ENCODE measurements at places on chromosomes 12 and 14.

- DNase-seq = no peak
These were observed 617 bp upstream of the MGP start for GRCh38 chr12:14886271-14886670.

GRCh38 chr14:96741151-96741977 is 55.8 kb upstream of the VRK1 start:
- peak; percentile 6 for DNase-seq

- DNase-seq = no peak
These were observed 75.0 kb downstream of the TGFB3 start for GRCh38 chr14:75906680-75907280.

DNA sequence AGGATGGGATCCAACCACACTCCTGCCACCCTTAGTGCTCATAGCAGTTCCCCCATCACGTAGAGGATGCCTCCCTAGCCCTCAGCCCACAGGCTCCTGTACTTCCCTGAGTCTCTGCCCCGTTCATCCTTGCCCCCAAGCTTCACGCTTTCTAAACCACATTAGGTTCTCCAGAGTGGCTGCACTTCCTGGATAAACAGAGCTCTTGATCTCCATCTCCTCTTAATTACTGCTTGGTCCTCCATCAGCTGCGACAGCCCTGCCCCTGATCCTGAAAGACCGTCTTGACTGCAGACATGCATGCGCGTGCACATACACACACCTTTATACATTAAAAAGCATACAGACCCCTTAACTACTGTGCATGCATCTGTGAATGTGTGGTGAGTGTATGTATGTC is 530.0 kb downstream of the BCL11B start:
- DNase-seq = no peak

- peak; percentile 64 for DNase-seq
These were observed at the start of gene PPP2R5C for GRCh38 chr14:101761032-101761880. Gene PPP2R5C, plus strand, starts transcription at chr14:101761709. Its CDS starts 185 bp downstream, at chr14:101761894.

DNA sequence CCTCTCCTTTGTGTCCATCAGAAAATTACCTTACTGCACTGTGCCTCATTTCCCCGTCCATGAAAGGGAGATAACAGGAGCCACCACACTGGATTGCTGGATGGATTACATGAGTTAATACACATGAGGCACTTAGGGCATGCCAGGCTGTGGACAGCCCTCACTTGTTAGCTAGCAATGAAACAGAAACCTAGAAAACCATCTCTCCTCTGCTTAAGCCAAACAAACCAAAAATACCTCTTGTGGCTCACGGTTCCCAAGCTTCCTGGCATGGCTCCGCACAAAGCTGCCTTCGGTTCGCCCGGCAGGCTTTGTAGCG is 660 bp upstream of the HCFC2 start:
- DNase-seq = no peak

GRCh38 chr12:131478468-131478867 is 232.4 kb upstream of the SFSWAP start:
- DNase-seq = no peak

DNA sequence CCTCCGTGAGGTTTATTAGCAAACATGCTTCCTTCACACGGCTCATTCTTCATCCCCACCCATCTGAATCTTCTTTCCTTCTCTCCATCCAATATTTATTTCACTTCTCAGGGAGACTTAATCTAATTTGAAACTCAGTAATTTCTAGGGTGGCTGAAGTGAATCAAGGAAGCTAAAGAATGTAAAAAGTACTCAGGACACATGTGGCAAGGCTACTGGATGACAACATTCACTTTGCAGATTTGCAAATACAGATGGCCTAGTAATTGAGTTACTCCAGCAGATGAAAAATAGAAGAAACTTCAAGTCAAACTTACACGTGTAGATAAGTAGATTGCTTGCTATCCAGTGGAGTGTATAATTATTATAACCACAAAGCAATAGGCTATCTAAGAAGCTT is 15.4 kb upstream of the BEST3 start:
- DNase-seq = no peak

- DNase-seq = no peak
These were observed 300.4 kb downstream of the SNAPC1 start for GRCh38 chr14:62062645-62063044.

- DNase-seq = peak; percentile 56
These were observed 442.4 kb upstream of the MGAT4C start for GRCh38 chr12:86698641-86698980.

- DNase-seq = no peak
These were observed 621 bp upstream of the TMEM117 start for GRCh38 chr12:43835264-43835655.

- no peak for DNase-seq
These were observed 192.4 kb downstream of the PELI2 start for GRCh38 chr14:56310643-56311042.

DNA sequence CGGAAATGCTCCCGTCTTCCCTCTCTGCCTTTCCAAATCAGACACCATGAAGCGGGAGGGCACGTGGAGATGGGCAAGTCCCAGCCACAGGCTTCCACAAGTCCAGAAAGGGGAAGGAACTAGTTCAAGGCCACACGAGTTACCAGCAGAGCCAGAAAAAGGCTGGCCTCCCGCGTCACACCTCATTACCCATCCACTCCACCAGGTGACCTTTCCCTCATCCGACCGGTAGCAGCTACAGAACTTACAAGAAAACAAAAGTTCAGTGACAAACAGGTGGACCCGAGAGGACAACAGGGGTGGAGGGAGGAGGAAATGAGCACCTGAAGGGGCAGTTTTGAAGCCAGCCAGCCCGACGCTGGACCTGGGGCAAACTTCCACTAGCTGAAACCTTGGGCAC is 46.9 kb downstream of the CHGA start:
- DNase-seq = no peak

Measured in GM04504 (cell line).